Naive B cell (primary cell): ENCODE measurements at places on chromosomes 1 and 21. TPM values are rescaled to one million over a fixed set of nuclear protein-coding genes. Genes with fewer than 3 reads are reported as not detected.

- no peaks in the 10 kb centered on the region for H3K36me3 ChIP-seq
- no peak overlapping the region for H3K27ac ChIP-seq
- no peak overlapping the region for H3K4me3 ChIP-seq
- DNase-seq = no peak
Measured at GRCh38 chr1:87452648-87453047, 124.0 kb downstream of the LMO4 start.

The LRRC38 gene
- not detected for polyA plus RNA-seq

The TFF2 gene
- not detected for polyA plus RNA-seq

The NPPA gene
- polyA plus RNA-seq = not detected

DNA sequence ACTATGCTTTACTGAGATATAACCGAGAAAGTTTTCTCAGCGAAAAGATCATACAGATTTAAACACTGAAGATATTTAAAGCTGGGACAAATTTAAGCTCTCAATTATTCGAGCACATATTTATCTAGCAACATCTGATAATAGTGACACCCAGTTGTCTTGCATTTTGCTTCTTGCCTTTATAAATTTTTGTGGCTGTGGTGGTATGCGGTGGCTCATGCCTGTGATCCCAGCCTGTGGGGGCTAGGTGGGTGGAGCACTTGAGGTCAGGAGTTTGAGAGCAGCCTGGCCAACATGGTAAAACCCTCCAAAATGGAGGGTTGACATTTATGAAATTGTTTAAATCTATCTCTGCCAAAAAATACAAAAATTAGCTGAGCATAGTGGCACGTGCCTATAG is 312.2 kb downstream of the SPATA17 start:
- H3K36me3 ChIP-seq = no peaks in the 10 kb centered on the region
- H3K27me3 ChIP-seq = no peaks in the 10 kb centered on the region
- DNase-seq = no peak
- H3K4me3 ChIP-seq = no peak overlapping the region
- H3K4me1 ChIP-seq = no peaks in the 10 kb centered on the region

The OR10Z1 gene
- polyA plus RNA-seq = not detected

DNA sequence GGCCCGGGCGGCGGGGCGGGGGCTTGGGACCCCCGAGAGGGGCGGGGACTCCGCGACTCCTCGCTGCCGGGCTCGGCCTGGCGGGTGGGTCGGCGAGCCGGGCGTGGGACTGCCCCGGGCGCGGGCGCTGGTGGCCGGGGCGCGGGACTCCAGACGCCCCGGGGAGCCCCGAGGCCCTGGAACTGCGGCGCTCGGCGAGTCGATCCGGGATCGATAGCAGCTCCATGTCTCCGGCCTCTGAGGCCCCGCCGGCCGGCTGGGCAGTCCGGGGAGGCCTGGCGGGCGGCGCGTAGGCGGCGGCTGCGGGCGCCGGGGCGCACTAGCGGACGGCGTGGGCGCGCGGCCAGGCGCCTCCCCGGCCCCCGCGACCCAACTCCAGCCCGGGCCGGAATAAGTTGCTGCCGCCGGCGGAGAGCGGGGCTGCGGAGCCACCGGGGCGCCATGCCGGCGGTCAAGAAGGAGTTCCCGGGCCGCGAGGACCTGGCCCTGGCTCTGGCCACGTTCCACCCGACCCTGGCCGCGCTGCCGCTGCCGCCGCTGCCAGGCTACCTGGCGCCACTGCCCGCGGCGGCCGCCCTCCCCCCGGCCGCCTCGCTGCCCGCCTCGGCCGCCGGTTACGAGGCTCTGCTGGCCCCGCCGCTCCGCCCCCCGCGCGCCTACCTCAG is 400 bp downstream of the SAMD11 start:
- peaks cover 78% of the 10 kb centered on the region for H3K27me3 ChIP-seq
- H3K27ac ChIP-seq = no peak overlapping the region
- DNase-seq = no peak
- peak overlapping the region; percentile 75 for H3K4me3 ChIP-seq

- DNase-seq = no peak
- peaks cover 40% of the 10 kb centered on the region for H3K27me3 ChIP-seq
- H3K4me3 ChIP-seq = no peak overlapping the region
- H3K4me1 ChIP-seq = no peaks in the 10 kb centered on the region
- H3K27ac ChIP-seq = no peak overlapping the region
Measured at GRCh38 chr1:223350361-223350908, 13.5 kb downstream of the SUSD4 start.

GRCh38 chr1:185681034-185681633 is 53.1 kb upstream of the HMCN1 start:
- H3K4me1 ChIP-seq = peaks cover 23% of the 10 kb centered on the region
- no peak overlapping the region for H3K27ac ChIP-seq
- H3K27me3 ChIP-seq = no peaks in the 10 kb centered on the region
- DNase-seq = peak; percentile 37

The REG4 gene
- not detected for polyA plus RNA-seq

- peaks cover 20% of the 10 kb centered on the region for H3K27me3 ChIP-seq
- no peaks in the 10 kb centered on the region for H3K4me1 ChIP-seq
- no peak overlapping the region for H3K4me3 ChIP-seq
Measured at GRCh38 chr1:43194509-43194908, 22.4 kb downstream of the CFAP57 start.

DNA sequence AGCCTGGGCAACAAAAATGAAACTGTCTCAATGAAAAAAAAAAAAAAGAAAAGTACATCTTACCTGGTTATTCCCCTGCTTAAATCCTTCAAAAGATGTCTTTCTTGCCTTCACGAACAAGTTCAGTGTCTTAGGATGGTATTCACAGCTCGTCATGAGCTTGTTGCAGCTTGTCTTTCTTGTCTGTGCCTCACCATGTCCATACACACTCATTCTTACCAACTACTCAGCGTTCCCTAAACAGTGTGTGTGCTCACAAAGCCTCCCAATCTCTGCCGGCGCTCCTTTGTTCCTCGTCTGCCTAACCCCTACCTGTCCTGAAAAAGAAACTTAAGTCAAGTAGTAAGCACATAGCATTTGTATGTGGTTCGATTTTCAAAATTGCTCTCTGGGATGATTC is 31.1 kb downstream of the UBE4B start:
- DNase-seq = no peak
- H3K4me1 ChIP-seq = peaks cover 35% of the 10 kb centered on the region
- no peak overlapping the region for H3K27ac ChIP-seq

- no peaks in the 10 kb centered on the region for H3K36me3 ChIP-seq
- no peak overlapping the region for H3K27ac ChIP-seq
- H3K4me3 ChIP-seq = no peak overlapping the region
- DNase-seq = no peak
Measured at GRCh38 chr1:200905411-200906052, 10.8 kb downstream of the INAVA start.

GRCh38 chr1:62327360-62328055 is 8.3 kb upstream of the KANK4 start:
- DNase-seq = no peak
- peaks cover 15% of the 10 kb centered on the region for H3K27me3 ChIP-seq
- no peak overlapping the region for H3K27ac ChIP-seq
- H3K4me1 ChIP-seq = no peaks in the 10 kb centered on the region
- no peaks in the 10 kb centered on the region for H3K36me3 ChIP-seq
- H3K4me3 ChIP-seq = no peak overlapping the region

The OR2G2 gene
- not detected for polyA plus RNA-seq

DNA sequence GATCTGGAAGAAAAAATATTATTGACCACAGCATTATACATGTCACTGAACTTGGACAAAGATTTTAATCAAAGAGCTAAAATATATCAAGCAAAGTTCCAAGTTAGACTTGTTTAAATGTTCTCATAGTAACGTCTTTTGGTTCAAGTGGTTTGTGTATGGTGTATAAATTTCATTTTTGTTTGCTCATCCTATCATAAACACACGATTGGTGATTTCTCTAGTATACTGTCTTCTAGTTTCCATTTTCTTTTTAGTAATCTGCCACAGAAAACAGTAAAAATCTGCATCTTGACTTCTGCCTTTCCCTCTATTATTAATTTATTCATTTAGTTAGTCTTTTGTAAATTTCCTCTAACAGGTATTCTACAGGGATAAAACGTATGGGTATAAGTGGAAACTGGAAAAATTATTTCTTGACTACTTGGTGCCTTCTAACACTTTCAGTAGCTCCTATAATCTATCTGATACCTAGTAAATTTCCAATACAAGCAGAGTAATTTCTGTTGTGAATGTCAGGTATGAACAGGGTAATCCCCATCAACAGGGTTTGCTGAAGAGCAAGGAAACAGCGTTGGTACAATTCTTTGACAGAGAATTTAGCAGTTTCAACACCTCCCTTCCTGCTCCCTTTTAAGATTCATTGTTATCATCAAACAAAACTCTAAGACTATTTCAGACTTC is 268.0 kb downstream of the PTPRC start:
- H3K27ac ChIP-seq = no peak overlapping the region
- H3K36me3 ChIP-seq = peaks cover 11% of the 10 kb centered on the region
- no peak overlapping the region for H3K4me3 ChIP-seq
- H3K27me3 ChIP-seq = no peaks in the 10 kb centered on the region

The CLCNKA gene
- not detected for polyA plus RNA-seq

The THBS3 gene
- 2.3 TPM for polyA plus RNA-seq

DNA sequence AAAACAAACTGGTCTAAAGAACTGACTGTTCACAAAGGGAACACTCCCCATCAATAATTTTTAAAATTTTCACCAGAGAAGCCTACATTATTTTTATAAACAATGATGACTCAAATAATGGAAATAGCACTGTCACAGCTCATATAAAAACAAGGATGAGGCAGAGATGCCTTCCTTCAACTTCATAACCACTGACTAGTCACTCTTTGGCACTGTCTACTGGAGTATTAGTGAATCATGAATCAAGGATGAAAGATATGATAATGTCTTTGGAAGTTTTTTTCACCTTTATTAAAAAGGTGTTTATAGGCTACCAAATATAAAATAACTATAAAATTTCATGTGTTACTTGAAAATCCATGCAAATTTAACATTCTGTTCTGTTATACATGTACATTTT is 316.9 kb downstream of the VAV3 start:
- no peak overlapping the region for H3K27ac ChIP-seq
- DNase-seq = no peak
- H3K4me1 ChIP-seq = peaks cover 36% of the 10 kb centered on the region
- no peak overlapping the region for H3K4me3 ChIP-seq
- H3K27me3 ChIP-seq = no peaks in the 10 kb centered on the region
